ENCODE measurements at places on chromosomes 2 and 18.

DNA sequence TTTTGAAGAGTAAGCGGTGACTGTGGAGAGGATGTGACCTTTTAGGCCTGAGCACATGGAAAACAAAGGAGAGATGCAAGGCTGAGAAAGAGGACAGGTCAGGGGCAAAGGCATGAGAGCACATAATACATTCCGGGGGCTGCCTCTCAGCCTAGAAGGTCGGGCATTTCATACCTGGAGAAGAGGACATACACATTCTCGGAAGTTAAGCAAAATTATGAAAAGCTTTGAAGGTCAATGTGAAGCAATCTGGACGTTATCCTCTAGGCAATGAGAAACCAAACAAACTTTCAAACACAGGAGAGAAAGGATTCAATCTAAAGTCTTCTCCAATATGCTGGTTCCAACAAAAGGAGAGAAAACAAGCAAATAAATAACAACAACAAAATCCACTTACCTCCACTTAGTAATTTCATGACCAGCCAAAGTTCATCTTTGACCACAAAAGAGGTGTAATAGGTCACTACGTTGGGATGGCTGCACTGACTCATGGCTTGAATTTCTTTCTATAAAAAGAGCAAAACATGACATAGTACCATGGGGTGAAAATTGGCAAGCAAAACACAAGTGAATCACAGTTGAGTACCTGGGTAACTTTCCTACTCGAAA, 80.4 kb downstream of the STK39 start:
- no peak for DNase-seq

DNA sequence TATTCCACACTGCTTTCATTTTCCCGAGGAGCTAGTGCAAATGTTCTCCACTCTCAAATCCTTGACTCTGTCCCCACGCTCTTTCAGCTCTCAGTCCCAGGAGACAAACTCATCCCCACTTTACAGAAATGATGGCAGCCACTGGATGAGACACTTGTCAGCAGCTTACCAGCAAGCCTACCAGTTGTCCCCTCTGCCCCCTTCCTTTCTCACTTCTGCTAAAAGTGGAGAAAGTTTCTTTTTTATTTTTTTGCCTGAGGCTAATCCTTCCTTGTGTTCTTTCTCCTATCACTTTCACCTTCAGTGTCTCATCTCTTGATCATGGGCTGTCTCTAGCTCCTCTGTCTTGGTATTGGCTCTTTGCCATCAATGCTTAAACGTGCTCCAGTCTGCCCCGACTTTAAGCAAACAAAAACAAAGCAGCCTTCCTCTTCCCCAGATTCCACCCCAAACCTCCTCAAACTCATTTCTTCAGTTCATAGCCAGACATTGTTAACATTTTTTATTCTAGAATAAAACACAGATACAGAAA, 64.5 kb downstream of the TTC32 start:
- no peak for DNase-seq

DNA sequence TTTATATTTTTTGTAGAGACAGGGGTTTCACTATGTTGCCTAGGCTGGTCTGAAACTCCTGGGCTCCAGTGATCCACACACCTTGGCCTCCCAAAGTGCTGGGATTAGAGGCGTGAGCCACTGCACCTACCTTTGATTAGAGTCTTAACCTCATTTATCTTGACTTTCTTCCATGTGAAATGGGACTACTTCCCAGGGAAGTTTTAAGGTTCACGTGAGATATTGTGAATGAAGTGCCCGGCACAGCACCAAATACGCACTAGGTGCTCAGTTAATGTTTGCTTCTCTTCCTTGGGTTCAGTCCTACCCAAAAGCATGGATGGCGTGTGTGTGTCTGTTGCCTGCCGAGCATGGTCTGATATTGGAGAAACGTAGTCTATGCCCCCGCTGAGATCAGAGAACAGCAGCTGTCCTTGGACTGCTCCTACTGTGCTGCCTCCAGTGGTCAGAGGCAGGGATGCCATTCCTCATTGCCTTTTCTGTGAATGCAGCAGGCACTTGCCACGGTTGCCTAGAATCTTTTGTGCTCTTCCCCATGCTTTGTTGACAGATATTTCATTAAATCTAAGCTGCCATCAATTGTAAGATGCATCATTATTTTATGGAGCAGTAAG, 12.3 kb upstream of the TFCP2L1 start:
- no peak for DNase-seq

DNA sequence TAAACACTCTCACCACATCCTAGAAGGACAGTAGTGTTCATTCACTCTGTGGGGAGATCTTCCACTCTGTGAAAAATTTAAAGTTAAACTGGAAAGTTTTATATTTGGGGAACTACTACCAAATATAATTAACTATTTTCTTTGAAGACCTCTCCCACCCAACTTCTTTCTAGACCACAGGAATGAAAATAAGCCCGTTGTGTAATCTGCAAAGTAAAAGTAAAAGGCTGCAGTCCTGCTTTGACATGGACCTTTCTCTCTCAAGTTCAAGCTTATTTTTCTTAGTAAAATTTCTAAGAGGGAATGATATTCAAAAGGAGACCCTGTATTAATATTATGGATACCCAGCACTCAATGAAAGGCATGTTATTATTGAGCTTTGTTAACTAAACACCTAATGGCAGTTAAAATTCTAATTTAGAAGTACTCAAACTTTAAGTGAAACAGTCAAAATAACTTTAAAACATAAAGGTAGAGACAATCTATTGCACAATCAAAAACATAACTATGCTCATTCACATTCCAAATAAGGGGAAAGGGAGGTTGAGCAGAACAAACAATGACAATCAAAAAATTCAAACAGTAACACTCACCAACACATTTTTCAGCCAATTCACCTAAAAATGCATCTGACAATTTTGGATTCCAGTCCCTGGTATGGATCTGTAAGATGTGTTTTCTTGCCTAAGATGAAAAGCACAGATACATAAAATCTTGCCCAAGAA, 98.5 kb downstream of the ATAD2B start:
- no peak for DNase-seq

DNA sequence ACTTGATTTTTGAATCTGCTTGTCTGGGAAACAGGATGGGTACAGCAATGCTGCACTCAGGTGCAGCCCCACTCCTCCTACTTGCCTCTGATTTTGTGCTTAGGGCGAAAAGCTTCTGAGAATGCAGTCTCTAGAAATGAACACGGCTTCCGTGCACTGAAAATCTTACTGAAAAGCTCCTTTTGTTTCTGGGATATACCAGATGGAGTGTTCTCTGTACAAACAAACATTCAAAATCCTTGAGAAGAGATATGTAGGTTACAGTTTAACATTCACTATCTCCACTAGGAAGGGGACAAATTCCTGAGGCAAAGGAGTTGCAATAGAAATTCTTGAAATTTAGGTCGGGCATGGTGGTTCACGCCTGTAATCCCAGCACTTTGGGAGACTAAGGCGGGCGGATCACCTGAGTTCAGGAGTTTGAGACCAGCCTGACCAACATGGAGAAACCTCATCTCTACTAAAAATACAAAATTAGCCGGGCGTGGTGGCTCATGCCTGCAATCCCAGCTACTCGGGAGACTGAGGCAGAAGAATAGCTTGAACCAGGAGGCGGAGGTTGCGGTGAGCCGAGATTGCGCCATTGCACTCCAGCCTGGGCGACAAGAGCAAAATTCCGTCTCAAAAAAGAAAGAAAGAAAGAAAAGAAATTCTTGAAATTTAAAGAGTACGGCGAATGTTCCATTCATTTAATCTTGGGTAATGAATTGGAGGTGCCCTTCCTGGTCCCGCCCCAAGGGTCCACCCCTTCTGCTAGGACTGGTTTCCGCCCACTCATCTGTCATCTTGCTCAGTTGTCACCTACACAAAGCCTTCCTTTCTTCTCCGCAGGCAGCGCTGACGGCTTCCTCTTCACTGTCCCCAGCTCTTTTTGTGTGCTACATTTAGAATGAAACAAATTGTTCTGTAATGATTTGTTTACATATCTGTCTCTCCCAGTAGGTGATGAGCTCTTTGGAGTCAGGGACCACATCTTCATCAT, 92.4 kb downstream of the SOCS6 start:
- no peak for DNase-seq

DNA sequence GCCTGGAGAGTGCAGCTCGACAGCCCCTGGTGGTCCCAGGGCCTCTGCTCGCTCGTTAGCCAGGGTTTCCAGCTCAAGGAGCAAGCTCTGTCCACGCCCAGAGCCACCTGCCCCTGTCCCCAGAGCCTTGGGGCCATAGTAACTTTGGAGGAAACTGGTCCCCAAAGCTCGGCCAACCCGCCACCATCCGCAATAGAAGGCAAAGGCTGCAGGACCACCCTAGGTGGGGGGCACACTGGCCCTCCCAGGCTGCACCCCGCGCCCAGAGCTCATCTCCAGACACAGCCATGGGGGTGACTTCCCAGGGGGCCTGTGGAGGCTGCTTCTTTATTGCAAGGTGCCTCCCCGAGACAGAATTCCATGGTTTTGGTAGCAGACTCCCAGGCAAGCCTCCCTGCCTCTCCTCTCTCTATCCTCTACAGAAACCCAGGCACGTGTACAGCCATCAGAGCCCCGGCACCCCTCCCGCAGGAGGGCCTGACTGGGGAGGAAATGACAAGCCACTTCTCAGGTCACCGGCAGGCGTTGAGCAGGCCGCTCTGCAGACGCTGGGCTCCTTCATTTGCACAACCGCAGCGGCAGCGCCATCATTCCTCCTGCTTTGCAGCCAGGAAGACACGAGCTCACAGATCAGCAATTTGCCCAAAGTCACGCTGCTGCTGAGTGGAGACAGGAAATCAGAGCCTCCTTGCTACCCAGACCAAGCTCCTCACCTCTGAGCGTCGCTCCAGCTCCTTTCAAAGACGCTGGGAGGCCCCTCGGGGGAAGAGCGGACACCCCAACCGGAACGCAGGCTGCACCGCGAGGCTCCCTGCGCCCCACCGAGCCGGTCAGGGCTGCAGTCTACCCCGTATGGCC, 80.2 kb downstream of the NDUFA10 start:
- no peak for DNase-seq

GRCh38 chr2:154762638-154763037, 64.1 kb downstream of the KCNJ3 start:
- DNase-seq: no peak

DNA sequence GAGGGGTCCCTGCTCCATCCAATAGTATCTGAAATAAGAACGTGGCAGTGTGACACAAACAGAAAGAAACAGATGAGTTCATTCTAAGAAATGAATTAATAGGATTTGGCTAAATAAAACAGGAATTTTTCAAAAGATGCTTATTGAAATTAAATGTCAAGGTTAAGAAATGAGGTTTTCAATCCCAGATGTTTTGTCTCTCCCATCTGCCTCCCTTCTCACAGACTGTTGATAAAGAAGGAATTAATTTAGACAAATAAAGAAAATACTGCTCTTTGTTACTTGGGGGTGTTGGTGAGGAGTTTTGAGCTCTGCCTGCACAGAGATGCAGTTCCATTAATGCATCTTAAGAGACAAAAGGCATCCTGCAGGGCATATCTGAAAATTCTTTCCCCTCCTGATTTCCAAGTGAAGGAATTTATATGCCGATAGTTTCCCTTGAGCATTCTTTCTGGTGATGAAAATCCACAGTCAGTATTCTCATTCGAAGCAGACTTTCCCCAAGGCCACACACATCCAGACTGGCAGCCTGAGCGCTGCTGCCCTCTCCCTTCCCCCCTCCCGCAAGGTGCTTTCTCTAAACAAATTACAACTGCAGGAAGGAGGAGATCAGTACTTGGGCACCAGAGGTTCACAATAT, 385.4 kb upstream of the RND3 start:
- DNase-seq: no peak

DNA sequence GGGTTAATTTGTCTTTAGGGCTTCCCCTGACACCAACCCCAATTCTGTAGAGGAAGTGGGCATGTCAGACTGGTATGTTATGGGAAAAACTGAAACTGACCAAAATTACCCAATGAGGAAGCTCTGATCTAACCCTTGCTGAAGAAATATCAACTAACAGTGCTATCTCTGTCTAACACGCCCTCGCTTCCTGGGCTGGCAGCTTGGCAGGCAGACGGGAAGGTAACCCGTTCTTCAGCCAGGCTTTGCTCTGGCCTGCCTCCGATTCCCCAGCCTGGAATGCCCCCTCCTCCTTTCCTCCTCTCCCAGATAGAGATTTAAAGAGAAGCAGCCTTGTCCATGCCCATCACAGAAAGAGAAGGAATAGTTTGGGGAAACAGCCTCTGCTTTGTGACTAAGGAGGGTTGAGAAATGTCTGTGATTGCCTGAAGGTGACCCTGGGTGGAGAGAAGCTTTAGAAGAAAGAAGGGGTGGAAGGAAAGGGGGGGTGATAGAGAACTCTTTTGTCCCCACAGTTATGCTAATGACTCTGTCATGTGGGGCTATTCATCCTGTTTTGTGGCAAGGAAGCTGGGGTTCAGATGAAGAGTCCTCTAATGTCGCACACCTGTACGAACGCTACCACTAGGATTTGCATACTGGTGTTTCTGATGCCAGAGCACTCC, 15.4 kb downstream of the HK2 start:
- DNase-seq: no peak

GRCh38 chr2:190942697-190943096, 62.1 kb downstream of the GLS start:
- DNase-seq: no peak

GRCh38 chr18:76482971-76483691, 11.9 kb downstream of the ZNF516 start:
- no peak for DNase-seq

DNA sequence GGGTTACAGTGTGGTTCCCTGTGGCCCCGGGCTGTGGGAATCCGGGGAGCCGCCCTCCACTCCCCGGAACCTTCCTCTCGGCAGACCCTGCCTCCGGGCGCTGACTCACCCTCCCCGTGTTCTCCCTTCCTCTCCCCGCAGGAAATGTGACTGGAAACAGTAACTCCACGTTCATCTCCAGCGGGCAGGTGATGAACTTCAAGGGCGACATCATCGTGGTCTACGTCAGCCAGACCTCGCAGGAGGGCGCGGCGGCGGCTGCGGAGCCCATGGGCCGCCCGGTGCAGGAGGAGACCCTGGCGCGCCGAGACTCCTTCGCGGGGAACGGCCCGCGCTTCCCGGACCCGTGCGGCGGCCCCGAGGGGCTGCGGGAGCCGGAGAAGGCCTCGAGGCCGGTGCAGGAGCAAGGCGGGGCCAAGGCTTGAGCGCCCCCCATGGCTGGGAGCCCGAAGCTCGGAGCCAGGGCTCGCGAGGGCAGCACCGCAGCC, 59.5 kb downstream of the TNFRSF11A start:
- DNase-seq: peak; percentile 26

GRCh38 chr18:42578792-42579191, 536.7 kb downstream of the RIT2 start:
- no peak for DNase-seq

DNA sequence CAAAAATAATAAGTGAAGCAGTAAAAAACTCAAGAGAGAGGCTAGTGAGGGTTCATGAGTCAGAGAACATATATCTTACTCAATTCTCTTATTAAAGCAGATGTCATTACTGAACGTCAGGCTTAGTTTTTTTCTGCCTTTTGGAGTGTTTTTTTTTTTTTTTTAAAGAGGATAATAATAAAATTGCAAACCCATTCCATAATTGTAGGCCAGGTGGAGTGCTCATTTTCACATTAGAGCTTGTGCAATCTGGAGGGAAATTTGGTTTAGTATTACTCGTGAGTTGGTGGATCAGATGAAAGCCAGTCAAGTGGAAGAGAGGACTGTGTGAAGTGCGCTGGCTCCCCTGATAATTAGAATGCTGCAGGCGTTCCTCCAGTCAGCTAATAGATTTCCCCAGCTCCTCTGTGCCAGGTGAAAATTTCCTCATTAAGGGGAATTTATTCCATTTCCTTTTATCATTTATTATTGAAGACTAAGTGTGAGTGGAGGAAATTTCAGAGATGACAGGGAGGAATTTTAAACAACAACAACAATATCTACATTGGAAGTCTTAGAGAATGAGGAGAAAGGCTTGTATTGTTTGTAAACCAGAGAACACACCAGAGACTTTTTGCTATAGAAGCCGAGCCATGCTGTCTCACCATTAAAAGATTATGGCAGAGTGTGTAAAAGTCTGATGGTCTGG, 74.6 kb downstream of the CPS1 start:
- DNase-seq: peak; percentile 29

GRCh38 chr2:24307961-24308360, 52.4 kb downstream of the ITSN2 start:
- no peak for DNase-seq

Measured in DMS79 (cell line).